Neuronal stem cell (in vitro differentiated cells): ENCODE measurements at places on chromosomes 7 and 10.

DNA sequence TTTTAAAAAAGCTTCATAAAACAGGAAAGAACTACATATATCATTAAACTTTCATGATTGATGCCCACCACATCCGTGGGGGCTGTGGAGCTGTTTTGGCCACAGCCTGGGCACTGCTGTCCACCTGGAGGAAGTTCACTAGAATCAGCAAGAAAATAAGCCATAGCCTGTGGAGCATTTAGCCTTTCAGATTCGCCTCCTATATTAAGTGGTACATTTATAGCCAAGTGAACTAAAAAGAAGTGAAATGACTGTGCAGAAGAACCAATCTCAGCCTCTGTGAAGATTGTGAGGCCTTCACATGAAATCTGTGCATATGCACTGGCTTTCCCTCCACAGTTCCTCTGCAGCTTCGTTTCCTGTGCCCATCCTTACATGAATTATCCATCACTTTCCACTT is 23.5 kb downstream of the WNT16 start:
- DNase-seq: no peak

DNA sequence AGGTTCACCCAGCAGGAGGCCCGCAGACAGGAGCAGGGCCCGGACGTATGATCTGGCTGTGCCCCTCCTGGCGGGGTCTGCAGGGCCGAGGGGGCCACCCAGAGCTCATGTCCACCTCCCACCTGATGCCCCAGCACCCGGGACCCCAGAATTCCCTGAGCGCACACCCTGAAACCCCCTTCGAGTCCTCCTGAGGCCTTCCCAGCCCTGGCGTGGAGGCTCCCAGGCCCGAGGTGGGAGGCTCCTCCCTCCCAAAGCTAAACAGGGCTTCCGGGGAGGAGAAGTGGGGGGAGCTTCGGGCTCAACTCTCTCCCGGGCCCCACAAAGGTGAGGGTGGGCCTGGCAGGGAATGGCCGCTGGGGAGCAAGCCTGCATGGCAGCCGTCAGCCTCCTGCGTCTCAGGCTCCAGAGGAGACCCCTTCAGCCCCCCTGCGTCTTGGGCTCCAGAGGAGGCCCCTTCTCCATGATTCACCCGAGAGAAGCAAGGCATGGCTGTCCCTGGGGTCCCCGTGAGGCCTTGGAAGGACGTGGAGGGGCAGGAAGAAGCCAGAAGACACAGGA is 30.2 kb downstream of the MICALL2 start:
- no peak for DNase-seq

DNA sequence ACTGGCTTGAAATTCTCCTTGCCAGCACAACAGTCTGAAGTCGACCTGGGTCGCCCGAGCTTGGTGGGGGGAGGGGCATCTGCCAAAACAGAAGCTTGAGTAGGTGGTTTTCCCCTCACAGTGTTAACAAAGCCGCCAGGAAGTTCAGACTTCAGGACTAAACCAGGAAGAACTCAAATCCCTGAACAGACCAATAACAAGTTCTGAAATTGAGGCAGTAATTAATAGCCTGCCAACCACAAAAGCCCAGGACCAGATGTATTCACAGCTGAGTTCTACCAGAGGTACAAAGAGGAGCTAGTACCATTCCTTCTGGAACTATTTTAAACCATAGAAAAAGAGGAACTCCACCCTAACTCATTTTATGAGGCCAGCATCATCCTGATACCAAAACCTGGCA is 45.3 kb downstream of the LRRC72 start:
- no peak for DNase-seq

DNA sequence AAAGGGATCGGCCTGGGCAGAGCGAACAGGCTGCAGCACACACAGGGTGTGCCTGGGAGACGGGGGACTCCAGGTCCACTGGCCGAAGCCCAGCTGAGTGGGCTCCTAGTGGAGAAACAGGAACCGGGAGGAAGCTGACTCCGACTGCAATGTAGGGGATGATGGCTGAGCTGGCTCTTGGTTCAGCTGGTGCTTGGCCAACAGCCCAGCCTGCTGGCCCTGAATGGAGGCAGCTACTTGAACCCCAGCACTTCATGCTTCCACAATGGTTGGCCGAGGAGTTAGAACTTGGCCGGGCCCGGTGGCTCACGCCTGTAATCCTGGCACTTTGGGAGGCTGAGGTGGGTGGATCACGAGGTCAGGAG is 27.0 kb upstream of the FRAT2 start:
- no peak for DNase-seq

- no peak for DNase-seq
These were observed 68.9 kb downstream of the ADARB2 start for GRCh38 chr10:1668399-1668798.

- DNase-seq: no peak
These were observed 152.2 kb downstream of the SGMS1 start for GRCh38 chr10:50471583-50471975.

DNA sequence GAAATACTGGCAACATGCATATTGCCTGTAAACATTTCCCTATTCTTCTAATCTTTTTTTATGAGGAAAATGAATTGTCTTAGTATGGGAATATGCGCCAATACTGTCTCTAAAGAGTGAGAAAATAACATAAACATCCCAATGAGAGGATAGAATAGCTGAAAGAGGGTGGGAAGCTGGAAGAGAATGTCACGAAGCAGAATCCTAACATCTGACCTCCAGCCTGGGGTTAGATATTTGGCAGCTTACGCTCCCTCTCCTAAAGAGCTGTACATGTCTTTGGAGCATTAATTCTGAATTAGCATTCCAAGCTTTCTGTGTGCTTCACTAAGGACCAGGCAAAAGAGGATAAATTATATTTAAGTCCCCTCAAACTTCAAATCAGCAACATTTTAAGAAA is 31.6 kb upstream of the SLC16A12 start:
- DNase-seq: no peak

GRCh38 chr10:35341521-35341920 is 5.2 kb downstream of the CCNY start:
- no peak for DNase-seq

GRCh38 chr7:124459101-124460055 is 306.2 kb downstream of the GPR37 start:
- no peak for DNase-seq

- no peak for DNase-seq
These were observed 7.6 kb downstream of the IFIT2 start for GRCh38 chr10:89309156-89310055.

GRCh38 chr7:158120716-158121115 is 466.9 kb downstream of the PTPRN2 start:
- DNase-seq: no peak

GRCh38 chr10:130631142-130632096 is 495.2 kb downstream of the GLRX3 start:
- no peak for DNase-seq

GRCh38 chr7:1323178-1324027 is 90.7 kb downstream of the UNCX start:
- no peak for DNase-seq

DNA sequence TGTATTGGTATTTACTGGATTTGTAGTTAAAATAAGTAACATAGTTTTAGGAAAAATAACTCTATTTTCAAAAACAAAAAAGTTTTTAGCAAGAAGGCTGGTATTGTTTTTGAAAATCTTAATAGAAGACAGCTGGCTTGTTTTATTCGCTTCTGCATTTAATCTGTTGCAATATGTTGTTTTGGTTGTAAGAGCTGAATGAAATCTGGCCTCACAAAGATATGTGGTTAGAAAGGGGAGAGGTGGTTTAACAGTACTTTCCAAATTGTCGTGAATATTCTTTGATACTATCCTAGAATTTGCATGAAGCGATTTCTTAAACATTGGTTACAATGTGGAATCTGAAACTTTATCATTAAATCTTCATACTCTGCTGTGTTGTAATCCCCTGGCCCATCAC is 355.9 kb upstream of the FZD8 start:
- DNase-seq: no peak

DNA sequence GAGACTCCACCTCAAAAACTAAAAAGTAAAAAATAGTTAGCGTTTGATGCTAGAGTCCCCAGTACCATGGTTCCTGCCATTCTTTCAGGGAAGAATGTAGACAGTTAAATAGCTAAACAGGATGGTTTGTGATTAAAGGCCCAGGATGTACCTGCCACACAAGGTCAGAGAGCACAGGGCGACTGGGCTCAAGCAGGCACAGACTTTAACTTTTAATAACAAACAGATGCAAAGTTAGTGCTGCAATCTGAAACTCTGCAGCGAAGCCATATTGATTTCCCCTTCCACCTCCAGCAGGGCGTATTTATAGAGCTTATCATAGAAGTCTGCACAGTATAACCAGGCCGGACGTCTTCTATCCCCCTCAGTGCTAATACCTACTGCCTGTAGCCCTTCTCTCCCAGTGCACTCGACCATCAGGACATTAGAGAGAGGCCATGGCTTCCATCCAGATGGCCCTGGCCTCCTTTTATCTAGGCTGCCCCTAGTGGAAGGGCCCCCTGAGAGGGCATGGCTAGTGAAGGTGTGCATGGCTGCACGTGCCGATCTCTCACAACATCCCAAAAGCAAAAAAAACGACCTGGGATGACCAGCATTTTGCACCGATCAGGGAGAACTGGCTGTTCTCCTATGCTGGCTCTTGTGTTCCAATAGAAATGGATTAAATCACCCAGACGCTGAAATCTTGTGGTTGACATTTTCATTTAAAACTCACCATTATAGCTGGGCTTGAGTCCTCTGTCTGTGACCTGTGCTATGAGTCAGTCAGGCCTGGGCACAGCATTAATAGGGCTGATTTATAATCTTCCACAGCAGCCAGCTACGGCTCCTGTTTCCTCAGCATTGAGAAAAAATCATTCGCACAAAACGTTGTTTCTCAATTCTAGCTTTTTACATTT is 7.6 kb upstream of the BAG3 start:
- no peak for DNase-seq

DNA sequence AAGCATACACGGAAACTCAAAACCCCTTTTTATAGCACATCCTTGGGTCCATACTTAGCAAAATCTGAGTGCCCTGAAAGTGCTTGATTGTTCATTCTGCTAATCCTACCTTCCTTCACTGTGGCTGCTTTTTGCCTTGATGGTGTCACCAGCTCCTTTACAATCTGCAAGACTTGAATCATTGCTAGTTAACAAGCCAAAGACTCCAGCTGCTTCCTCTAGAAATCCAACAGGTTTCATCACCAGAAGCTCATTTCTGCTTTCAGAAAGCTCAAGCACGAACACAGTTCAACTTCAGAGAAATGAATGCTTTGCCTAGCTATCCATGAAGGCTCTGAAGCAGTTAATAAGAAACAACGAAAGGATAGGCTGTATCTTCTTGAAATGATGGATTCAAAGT is 38.0 kb downstream of the USP6NL start:
- DNase-seq: peak; percentile 23

- no peak for DNase-seq
These were observed 119.3 kb downstream of the CUX1 start for GRCh38 chr7:101936611-101937231.

GRCh38 chr7:25831831-25832411 is 320.1 kb upstream of the NFE2L3 start:
- no peak for DNase-seq

GRCh38 chr7:20798081-20798693 is 11.5 kb upstream of the SP8 start:
- DNase-seq: peak; percentile 77

GRCh38 chr10:48491392-48492139 is 113.3 kb downstream of the ARHGAP22 start:
- no peak for DNase-seq

DNA sequence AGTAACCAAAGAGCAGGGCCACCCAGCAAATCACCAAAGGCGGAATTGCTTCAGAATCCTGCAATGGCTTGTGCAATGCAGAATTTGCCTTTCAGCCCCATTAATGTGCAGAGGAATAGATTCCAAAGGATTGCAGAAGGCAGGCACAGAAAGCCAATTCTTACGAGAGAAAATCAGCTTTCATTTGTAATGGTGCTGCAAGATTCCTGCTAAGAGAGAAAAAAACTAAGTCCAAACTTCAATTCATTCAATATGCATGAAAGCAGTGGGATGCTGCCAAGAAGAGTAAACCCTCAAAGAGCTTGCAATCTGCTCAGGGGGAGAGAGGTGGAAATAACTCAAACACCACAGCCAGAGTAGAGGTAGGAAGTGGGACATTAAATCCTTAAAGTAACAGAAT is 70.4 kb downstream of the ENO4 start:
- DNase-seq: no peak

DNA sequence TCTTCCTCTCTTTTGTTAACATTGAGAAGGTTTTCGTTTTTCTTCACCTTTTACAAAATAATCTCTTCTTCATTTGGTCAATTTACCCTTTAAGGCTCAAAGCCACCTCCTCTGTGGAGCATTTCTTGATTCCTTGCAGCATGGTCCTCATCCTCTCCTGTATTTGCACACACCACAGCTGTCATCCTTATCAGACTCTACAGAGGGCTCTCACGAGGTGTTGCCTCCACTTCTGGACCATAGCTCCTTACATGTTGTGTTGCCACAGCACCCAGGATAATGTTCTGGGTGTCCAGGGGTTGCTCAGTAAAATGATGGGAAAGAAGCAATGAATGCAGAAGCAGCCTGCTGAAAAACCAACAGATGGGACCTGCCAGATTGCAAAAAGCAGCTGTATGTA is 192.8 kb downstream of the SH2D4B start:
- DNase-seq: no peak

GRCh38 chr7:123220396-123220795 is 20.6 kb upstream of the SLC13A1 start:
- DNase-seq: no peak

GRCh38 chr10:13115832-13116803 is 16.2 kb downstream of the OPTN start:
- no peak for DNase-seq

DNA sequence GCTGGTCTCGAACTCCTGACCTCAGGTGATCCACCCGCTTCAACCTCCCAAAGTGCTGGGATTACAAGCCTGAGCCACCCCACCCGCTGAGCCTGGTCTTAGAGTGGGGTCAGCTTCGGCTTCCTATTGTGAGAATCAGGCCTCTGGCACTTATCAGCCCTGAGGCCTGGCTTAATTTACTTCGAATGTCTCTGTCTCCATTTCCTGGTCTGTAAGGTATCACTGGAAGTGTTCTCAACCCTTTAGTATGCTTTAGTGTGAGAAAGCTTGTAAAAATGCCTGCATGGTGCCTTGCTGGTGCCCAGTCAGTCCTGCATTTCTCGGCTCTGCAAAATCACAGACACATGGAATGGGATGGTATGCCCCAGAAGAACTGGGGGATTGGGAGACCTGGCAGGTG is 671.4 kb upstream of the GALNT17 start:
- no peak for DNase-seq

DNA sequence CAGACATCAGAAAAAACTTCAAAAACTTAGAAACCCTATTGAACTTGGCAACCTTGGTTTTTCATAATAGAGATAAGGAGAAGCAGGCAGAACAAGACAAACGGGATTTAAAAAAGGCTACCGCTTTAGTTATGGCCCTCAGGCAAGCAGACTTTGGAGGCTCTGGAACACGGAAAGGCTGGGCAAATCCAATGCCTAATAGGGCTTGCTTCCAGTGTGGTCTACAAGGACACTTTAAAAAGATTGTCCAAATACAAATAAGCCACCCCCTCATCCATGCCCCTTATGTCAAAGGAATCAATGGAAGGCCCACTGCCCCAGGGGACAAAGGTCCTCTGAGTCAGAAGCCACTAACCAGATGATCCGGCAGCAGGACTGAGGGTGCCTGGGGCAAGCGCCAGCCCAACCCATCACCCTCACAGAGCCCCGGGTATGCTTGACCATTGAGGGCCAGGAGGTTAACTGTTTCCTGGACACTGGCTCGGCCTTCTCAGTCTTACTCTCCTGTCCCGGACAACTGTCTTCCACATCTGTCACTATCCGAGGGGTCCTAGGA is 115.3 kb downstream of the NRCAM start:
- no peak for DNase-seq

GRCh38 chr7:44383566-44383965 is 58.2 kb upstream of the CAMK2B start:
- no peak for DNase-seq
